ENCODE measurements at places on chromosomes 5 and 9.

- no peak for DNase-seq
These were observed 317.1 kb downstream of the KCTD16 start for GRCh38 chr5:144487761-144488160.

- DNase-seq, result no peak
These were observed 55.6 kb downstream of the RXRA start for GRCh38 chr9:134381671-134382516.

DNA sequence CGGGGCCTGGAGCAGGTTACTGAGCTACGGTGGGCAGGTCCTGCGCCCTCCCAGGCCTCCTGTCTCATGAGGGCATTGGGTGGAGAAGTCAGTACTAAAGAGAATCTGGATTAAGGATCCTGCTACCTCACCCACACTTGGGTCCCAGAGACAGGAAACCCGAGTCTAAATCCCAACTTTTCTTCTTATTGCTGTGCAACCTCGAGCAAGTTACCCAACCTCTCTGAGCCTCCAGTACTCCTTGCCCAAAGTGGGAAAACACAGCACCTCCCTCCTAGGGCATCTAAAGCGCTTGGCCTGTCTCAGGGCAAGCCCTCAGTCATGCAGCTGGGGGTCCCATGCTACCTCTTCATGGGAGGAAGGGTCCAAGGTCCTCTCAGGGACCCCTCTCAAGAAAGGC is 28.2 kb downstream of the ASS1 start:
- no peak for DNase-seq

GRCh38 chr5:59042201-59043055 is 459.6 kb downstream of the RAB3C start:
- DNase-seq, result no peak

DNA sequence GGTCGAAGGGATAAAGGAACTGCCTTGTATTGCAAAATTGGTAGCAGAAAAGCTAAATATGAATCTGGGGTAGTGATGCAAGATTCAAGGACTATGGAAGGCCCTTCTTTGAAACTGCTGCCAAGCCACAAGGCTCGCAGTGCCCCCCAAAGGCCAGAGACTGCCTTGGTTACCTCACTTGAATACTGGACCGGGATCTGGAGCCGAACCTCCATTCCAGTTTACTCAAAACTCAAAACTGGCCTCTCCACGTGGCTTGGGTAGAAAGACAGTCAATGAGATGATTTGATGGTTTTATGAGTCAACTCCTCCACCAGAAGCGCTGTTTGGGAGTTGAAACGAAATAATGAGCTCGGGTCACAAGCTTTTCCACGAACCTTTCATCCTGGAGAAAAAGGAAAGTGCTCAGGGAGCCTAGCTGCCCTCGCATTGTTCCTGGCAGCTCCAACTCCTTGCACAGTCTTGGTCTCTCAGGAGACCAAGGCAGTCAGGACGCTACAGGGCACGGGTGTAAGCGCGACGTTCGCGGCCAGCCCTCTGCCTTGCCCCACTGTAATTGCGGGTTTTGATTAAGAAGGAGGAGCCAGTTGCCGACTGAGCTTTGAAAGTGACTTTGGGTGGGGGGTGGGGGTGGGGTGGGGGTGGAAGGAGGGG is 2.8 kb downstream of the ST8SIA4 start:
- DNase-seq, result no peak

Data from GM04503 (cell line).